ENCODE measurements at places on chromosomes 5 and 9.

GRCh38 chr5:151037561-151038411 lies 17.4 kb downstream of the GPX3 start:
- peak; percentile 89 for ATAC-seq

DNA sequence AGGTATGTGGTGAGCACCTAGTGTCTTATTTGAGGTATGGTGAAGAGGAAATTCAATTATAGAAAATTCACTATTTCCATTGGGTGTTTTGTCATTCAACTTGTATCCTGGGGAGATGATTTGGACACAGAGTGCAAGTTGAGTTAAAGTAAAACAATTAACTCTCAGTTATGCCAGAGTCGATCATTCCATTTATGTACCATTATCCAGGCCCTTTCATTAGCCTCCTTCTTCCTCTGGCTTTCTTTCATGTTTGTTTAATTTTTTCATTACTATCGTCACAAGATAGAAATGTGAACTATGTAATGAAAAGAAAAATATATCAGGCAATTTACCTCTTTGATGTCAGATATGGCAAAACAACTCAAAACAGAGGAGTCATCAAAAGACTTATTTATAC lies 1347.2 kb upstream of the NUDT12 start:
- ATAC-seq, result peak; percentile 82

DNA sequence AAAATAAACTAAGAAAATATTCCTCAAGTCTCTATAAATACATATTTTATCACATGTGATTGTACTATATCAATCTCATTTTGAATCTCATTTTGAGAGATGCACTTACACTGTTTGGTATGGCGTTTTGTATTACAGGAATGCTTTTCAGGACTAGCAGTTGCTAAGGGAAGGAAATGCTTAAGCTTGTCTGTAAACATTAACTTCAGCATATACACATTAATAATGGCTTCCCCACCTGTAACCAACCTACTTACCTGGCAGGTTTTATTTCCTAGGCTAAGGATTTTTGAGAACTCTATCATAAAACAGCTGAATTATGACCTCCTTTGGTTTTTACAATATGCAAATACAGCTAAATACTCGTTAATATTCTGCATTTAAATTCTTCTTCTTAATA lies 141.0 kb upstream of the GRHPR start:
- ATAC-seq, result no peak

GRCh38 chr5:131068076-131068475 lies 97.0 kb downstream of the HINT1 start:
- no peak for ATAC-seq

GRCh38 chr5:58455480-58455879 lies 4.4 kb downstream of the PLK2 start:
- no peak for ATAC-seq

GRCh38 chr5:43255704-43256103 lies 57.5 kb downstream of the HMGCS1 start:
- ATAC-seq, result no peak

DNA sequence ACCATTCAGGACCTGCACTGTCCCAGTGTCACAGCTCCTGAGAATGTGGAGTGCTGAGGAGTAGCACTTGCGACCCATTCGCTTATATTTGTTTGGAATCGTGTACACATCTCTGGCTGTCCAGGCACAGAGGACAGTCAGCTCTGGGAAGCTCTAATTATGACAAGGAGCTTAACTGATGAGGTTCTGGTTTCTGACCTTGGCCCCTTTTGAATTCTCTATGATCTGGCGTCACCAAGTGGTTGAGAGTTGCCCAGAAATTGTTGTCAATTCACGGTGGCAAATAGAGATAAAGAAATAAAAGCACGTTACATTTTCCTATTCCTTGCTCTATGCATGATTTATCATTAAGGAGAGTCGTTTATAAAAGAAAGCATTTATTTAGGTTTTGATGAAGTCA lies 34.9 kb upstream of the LECT2 start:
- ATAC-seq, result no peak

DNA sequence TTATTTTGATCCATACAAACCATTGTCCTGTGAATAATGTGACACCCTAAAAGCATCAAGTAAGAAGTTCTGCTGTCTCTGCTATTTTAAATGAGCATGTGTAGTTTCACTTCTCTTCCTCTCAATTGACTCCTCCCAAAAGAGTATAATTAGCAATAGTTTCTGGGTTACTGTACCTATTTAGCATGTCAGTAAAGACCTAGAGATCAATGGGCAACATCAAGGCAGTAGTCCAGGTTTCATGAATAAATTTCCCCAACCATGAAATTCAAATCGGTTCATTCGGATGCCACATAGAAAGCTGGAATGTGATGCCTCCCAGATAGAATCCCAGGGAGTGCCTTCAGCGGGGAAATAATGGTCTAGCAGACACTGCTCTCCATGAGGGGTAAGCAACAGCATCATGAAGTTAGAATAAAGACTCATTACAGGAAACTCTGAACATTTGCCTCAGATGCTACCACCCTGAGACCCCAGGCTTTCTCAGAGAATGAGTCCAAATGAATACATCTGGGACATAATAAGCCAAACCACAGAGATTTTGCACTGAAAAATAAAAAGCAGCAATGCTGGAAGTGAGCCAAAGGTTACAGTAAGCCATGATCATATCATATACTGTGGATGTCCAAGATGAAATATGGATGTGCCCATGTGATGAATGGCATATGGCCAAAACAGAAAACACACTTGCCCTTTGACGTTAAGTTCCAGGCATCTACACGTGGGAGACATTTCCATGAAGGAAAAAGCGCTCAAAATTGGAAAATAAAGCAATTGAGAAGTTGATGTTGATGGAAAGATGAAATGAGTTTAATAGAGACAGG lies 1107.0 kb upstream of the SEMA6A start:
- ATAC-seq, result no peak

- no peak for ATAC-seq
Measured at GRCh38 chr5:140883373-140883772, 1.4 kb downstream of the PCDHA13 start.

- no peak for ATAC-seq
Measured at GRCh38 chr5:75200776-75201175, 35.9 kb downstream of the ANKRD31 start.

- ATAC-seq, result no peak
Measured at GRCh38 chr9:134933076-134933659, 15.5 kb upstream of the FCN1 start.

DNA sequence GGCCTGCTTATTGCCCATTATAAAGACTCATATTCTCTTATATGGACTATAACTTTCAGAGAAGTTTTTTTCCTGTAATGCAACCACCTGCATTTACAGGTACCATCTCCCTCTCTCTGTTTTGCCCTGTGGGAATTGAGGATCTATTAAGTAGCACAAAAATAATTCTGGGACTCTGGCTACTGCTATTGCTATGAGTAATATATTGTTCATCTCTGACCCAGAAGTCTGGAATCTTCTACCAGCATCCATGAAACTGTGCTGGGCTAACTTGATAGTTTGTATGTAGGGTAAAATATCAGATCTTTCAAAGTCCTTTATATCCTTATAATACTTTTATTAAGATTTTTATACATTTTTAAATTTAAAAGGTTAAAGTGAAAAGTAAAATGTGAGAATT lies 607.2 kb downstream of the EFNA5 start:
- no peak for ATAC-seq

DNA sequence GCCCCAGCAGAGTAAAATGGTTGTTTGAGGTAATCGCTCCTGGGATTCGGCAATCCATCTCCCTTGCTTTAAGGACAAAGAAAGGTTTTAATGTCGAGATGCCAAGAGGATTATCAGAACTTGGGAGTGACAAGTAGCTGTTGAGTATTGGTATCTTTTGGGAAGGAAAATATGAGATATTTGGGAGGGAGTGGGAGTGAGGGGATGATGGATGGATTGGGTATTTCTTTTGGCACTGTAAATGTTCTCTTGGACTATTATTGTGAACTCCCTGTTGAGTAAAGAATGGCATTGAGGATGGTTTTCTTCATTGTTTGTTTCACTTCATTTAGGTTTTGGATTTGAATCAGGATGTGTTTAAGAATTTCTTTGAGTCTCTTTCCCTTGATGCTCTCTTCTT lies 86.1 kb downstream of the PIP5K1B start:
- ATAC-seq, result no peak

GRCh38 chr5:169318556-169318955 lies 17.6 kb upstream of the SLIT3 start:
- ATAC-seq, result no peak

DNA sequence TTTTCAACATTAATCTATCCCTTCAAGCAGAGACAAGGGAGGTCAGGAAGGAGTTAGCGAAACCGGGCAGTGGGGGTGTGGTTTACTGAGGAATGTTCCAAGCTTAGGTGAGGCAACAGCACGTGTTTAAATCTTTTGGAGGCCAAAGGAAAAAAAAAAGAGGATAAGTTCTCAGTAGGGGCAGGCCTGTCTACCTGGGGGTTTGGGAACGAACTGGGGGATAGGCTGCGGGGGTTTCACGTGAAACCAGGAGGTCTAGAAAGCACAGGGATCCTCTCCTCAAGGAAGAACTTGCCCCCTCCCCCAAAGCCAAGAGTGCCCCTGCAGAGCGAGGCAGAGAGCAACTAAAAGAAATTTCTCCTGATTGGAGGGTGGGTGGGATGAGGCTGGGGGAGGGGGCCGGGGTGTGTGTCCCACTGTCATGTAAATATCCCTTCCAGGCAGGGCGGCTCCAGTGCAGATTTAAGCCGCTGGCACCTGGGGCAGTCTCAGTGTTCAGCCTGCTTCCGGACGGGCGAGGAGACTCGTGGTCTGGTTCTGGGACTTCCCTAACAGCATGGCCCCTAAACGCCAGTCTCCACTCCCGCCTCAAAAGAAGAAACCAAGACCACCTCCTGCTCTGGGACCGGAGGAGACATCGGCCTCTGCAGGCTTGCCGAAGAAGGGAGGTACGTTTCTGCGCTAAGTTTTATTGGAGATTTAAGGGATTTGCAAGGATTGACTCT lies 5.5 kb upstream of the SET start:
- ATAC-seq, result no peak

DNA sequence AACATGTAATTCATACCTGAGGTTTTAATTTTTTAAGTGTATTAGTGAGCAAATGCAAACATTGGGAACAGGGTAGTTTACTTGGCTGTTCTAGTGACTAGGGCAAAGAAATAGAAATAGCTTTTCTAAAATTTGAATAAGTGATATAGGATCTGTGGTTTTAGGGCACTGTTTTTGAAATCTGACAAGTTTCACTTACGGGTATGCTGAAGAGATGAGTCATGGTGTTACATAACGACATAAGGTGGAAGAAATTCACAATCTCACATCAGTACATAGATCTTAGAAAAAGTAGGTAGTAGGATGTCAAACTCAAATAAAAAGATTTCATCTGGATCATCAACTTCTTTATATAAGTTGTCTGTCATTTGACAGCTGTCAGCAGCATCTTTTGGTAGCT lies 772.3 kb downstream of the MAT2B start:
- peak; percentile 60 for ATAC-seq

DNA sequence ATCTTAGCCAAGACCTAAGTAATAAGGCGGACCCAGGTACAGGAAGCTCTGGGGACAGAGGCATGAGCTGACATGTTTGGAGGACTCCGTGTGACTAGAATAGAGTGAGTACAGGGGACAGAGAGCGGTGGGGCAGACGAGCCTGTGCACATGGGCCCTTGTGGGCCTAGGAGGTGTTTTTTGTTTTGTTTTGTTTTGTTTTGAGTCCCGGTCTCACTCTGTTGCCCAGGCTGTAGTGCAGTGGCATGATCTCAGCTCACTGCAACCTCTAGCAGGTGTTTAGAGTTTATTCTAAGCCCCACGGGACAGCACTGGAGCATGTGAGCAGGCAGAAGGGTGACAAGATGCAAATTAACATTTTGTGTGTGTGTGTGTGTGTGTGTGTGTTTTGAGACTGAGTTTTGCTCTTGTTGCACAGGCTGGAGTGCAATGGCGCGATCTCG lies 3.1 kb upstream of the EEIG1 start:
- no peak for ATAC-seq

DNA sequence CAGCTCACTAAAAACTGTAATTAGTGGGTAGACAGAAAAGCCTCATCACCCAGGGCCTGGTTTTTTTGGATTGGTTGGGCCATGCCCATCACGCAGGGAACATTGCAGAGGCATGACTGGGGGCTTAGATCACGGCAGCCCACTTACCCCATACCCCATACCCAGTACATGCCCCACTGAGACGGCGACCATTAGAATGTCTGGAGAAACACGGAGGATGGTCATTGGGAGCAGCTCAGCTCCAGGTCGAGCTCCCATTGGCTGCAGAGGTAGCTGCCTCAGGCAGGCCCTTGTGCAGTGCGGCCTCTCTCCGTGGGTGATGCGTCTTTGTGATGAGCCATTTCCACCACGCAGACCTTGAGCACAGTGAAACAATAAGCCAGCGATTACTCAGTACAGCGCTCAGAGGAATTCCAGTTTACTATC lies 204.0 kb downstream of the GADD45G start:
- ATAC-seq, result no peak

DNA sequence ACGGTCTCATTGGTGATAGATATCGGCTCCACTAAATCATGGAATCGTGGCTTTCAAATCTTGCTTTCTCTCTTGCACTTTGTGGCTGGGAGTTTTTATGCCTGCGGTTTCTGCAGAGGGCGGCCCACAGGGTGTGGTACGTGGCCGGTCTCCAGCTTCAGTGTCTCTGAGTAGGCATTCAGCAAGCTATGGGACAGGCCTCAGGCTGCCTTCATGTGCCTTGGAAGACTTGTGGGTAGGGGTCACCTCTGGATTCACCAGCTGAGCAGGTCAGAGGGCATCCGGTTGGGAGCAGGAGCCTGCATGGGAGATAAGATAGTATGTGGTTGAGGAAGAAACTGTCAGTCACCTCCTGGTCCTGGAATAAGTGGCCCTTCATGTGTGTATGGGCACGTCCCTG lies 47.7 kb downstream of the AMBP start:
- ATAC-seq, result no peak

GRCh38 chr5:168472329-168472728 lies 13.9 kb upstream of the RARS1 start:
- peak; percentile 100 for ATAC-seq

DNA sequence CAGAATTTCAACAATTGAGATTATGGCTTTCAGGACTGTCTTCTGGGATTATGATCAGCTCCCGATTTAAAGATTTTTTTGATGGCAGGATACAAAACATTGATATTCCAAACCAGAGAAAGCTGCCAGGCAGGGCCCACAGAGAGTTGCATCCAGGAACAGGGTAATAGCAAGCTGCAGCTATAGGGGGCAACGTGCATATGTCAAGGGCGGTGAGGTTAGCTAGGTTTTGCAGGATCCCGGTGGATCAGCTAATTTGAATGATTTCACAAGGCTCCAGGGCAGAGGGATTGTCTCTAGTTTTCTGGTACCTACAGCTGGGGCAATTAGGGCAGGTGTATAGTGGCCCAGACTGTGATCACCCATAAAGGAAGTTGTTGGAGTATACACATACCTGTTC lies 339.4 kb downstream of the CHSY3 start:
- ATAC-seq, result no peak

DNA sequence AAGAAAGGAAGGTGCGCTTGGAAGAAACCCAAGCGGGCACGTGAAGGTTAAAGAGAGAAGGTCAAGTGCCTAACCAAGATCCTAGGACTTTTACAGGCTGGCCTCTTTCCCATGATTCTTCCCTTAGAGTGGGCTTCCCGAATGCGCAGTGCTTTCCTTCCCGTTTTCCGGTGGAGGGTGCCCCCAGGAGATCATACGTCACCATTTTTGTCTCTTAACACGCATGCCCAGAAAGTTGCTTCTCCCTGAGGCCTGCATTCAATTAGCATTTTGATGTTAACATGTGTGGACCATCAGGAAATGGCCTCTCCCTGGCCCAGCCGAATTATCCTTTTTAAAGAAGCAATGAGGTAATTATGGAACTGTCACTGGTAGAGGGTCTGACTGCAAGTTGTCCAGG lies 1.9 kb upstream of the RUSC2 start:
- ATAC-seq, result no peak

- no peak for ATAC-seq
Measured at GRCh38 chr5:91155274-91155673, 227.8 kb downstream of the ARRDC3 start.
